ENCODE measurements at places on chromosomes 6 and 20. TPM values are rescaled to one million over a fixed set of nuclear protein-coding genes. Genes with fewer than 3 reads are reported as not detected.

BPIFB1 gene
- total RNA-seq, result not detected

NMBR gene
- not detected for total RNA-seq

CCR6 gene
- total RNA-seq, result 14.8 TPM

FOXQ1 gene
- not detected for total RNA-seq

FAXC gene
- not detected for total RNA-seq

ISM1 gene
- 1.2 TPM for total RNA-seq

CUTA gene
- 66.3 TPM for total RNA-seq

ACTL10 gene
- total RNA-seq, result 0.42 TPM

SCRT2 gene
- total RNA-seq, result not detected

QKI gene
- 167 TPM for total RNA-seq

ZBTB12 gene
- total RNA-seq, result 0.21 TPM

PEX3 gene
- total RNA-seq, result 10.5 TPM

OR2H2 gene
- total RNA-seq, result under 0.01 TPM

RTEL1 gene
- 5.7 TPM for total RNA-seq

EYA4 gene
- total RNA-seq, result not detected

PRSS16 gene
- total RNA-seq, result 0.42 TPM

FOXC1 gene
- total RNA-seq, result 0.10 TPM

FNDC11 gene
- 0.84 TPM for total RNA-seq

GPSM3 gene
- total RNA-seq, result 131 TPM

MACROD2 gene
- 1.7 TPM for total RNA-seq

CCDC170 gene
- 1.2 TPM for total RNA-seq

FLRT3 gene
- total RNA-seq, result not detected

PHF20 gene
- total RNA-seq, result 103 TPM

OTOR gene
- total RNA-seq, result not detected

OR2J3 gene
- total RNA-seq, result not detected

TREML1 gene
- 41.7 TPM for total RNA-seq

BNIP5 gene
- not detected for total RNA-seq

SEMG1 gene
- total RNA-seq, result not detected

STMND1 gene
- not detected for total RNA-seq

PRPH2 gene
- total RNA-seq, result not detected

HRH3 gene
- total RNA-seq, result not detected

CLVS2 gene
- total RNA-seq, result under 0.01 TPM

LY6G5B gene
- 9.8 TPM for total RNA-seq

SLC17A3 gene
- 0.31 TPM for total RNA-seq

TMC2 gene
- not detected for total RNA-seq

KCNB1 gene
- under 0.01 TPM for total RNA-seq

CST4 gene
- not detected for total RNA-seq

COL21A1 gene
- total RNA-seq, result not detected

ALDH5A1 gene
- 2.4 TPM for total RNA-seq

BFSP1 gene
- 0.84 TPM for total RNA-seq

MYMX gene
- not detected for total RNA-seq

SUMO4 gene
- total RNA-seq, result 16.9 TPM

TOX2 gene
- 0.21 TPM for total RNA-seq

CBLN4 gene
- not detected for total RNA-seq

THBS2 gene
- total RNA-seq, result under 0.01 TPM

TINAG gene
- total RNA-seq, result not detected

MEI4 gene
- total RNA-seq, result 0.10 TPM

UFL1 gene
- 24.9 TPM for total RNA-seq

PHACTR1 gene
- 81.6 TPM for total RNA-seq

VWA7 gene
- 0.31 TPM for total RNA-seq

MTFR2 gene
- 3.9 TPM for total RNA-seq

WFDC12 gene
- not detected for total RNA-seq

ADTRP gene
- 32.7 TPM for total RNA-seq

CDSN gene
- not detected for total RNA-seq

DSN1 gene
- total RNA-seq, result 10.2 TPM

DLL1 gene
- 1.8 TPM for total RNA-seq

ENPP1 gene
- total RNA-seq, result 0.21 TPM

PTPRA gene
- total RNA-seq, result 148 TPM
